Left ventricle myocardium superior (tissue), 1 donor: ENCODE measurements at places on chromosomes 1 and 21. TPM values are rescaled to one million over a fixed set of nuclear protein-coding genes. Genes with fewer than 3 reads are reported as not detected.
A peak's percentile ranks its signal among the peaks of the same experiment; 100 is the strongest.

GRCh38 chr1:70717656-70718055, 306.6 kb downstream of the CTH start:
- no peak for DNase-seq

DNA sequence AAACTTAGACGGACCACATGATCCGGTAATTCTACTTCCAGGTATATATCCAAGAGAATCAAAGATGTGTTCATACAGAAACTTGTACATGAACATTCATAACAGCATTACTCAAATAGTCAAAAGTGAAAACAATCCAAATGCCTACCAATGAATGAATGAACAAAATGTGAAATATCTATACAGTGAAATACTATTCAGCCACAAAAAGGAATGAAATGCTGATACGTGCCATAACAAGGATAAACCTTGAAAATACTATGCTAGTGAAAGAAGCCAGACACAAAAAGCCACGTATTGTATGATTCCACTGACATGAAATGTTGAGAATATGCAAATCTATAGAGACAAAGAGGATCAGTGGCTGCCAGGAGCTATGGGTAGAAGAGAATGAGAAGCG, 18.3 kb downstream of the TARBP1 start:
- DNase-seq: no peak

GRCh38 chr1:106699433-106699832, 357.0 kb upstream of the PRMT6 start:
- no peak for DNase-seq

Gene PRAMEF8
- total RNA-seq: not detected

Gene DCDC2B
- not detected for total RNA-seq

DNA sequence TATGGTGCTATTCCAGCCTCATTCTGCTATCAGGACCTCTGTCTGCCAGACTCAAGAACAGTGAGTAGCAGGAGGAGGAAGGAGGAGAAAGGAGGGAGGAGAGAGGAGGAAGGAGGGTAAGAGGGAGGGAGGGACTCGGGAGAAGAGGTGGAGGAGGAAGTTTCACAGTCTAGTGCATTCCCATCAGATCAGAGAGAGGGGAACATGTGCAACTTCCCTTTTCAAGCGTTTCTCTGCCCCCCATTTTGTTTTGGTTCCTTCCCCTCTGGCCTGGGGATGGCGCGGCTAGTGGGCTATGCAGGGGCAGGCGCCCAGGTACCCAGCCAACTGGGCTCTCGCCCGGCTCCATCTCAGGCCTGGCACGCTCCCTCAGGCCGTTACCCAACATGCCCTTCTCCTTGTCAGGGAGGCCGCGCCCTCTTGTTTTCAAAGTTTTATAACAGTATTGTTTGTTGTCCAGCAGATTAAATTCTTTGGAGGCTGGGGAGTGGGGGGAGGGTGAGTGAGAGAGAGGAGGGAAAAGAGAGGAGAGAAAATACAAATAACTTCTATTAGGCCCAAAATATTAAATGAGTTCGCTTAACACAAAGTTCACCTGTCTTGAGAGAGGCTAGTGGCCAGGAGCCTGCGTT, 56.0 kb downstream of the CD46 start:
- peak; percentile 82 for DNase-seq

Gene MTARC2
- 24.9 TPM for total RNA-seq

DNA sequence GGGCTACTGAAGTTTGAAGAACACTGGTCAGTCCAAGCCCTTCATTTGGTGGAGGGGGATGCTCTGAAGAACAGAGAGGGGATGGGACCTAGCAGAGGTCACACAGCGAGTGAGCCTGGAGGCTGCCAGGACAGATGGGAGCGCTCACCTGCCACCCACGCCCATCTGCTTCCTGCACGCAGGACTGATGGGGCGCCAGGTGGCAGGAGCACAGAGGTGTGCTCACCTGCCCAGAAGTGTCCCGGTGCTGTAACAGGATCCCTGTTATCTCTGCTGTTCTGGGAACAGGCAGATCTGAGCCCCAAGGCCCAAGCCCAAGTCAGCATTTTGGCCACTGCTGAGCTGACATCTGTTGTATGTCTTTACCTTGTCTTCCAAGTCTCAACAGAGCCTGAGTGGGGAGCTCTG, 40.5 kb downstream of the EPHB2 start:
- DNase-seq: no peak
